ENCODE measurements at places on chromosomes 16 and 17. TPM values are rescaled to one million over a fixed set of nuclear protein-coding genes. Genes with fewer than 3 reads are reported as not detected.

RASD1 gene
- 4.2 TPM for total RNA-seq

CCDC92B gene
- total RNA-seq, result 0.16 TPM

SLC25A10 gene
- 6.0 TPM for total RNA-seq

RAB26 gene
- total RNA-seq, result not detected

MT1M gene
- not detected for total RNA-seq

CCDC78 gene
- total RNA-seq, result 12.0 TPM

NHLRC4 gene
- total RNA-seq, result 4.7 TPM

SEPTIN12 gene
- total RNA-seq, result not detected

PLCG2 gene
- total RNA-seq, result 12.5 TPM

NOG gene
- total RNA-seq, result 114 TPM

KRT33A gene
- not detected for total RNA-seq

COPRS gene
- 4.7 TPM for total RNA-seq

TIMM22 gene
- 14.5 TPM for total RNA-seq

KRTAP3-3 gene
- not detected for total RNA-seq

GHDC gene
- total RNA-seq, result 29.6 TPM

KRTAP3-2 gene
- total RNA-seq, result not detected

CD300LB gene
- not detected for total RNA-seq

ELP5 gene
- total RNA-seq, result 36.1 TPM

SLC52A1 gene
- total RNA-seq, result not detected

GUCY2D gene
- total RNA-seq, result not detected

CD19 gene
- total RNA-seq, result 7.6 TPM

ABCA10 gene
- total RNA-seq, result 5.5 TPM

P2RX1 gene
- total RNA-seq, result 1.1 TPM

KRTAP4-5 gene
- not detected for total RNA-seq

TM4SF5 gene
- total RNA-seq, result not detected

LSM12 gene
- 36.0 TPM for total RNA-seq

ZC3H18 gene
- total RNA-seq, result 81.2 TPM

PGS1 gene
- 72.5 TPM for total RNA-seq

All from naive thymus-derived CD8-positive, alpha-beta T cell (primary cell).